ENCODE measurements at places on chromosomes 7 and 10. TPM values are rescaled to one million over a fixed set of nuclear protein-coding genes. Genes with fewer than 3 reads are reported as not detected.
A peak's percentile ranks its signal among the peaks of the same experiment; 100 is the strongest.

GRCh38 chr7:24039991-24040624, 243.9 kb upstream of the NPY start:
- no peaks in the 10 kb centered on the region for H3K4me1 ChIP-seq
- H3K36me3 ChIP-seq: no peaks in the 10 kb centered on the region
- no peak for DNase-seq
- H3K27ac ChIP-seq: no peak overlapping the region
- no peak overlapping the region for H3K4me3 ChIP-seq

GRCh38 chr7:69661342-69661741, 63.1 kb downstream of the AUTS2 start:
- no peaks in the 10 kb centered on the region for H3K36me3 ChIP-seq
- no peak overlapping the region for H3K4me3 ChIP-seq
- H3K27me3 ChIP-seq: no peaks in the 10 kb centered on the region
- no peak overlapping the region for H3K27ac ChIP-seq

DNA sequence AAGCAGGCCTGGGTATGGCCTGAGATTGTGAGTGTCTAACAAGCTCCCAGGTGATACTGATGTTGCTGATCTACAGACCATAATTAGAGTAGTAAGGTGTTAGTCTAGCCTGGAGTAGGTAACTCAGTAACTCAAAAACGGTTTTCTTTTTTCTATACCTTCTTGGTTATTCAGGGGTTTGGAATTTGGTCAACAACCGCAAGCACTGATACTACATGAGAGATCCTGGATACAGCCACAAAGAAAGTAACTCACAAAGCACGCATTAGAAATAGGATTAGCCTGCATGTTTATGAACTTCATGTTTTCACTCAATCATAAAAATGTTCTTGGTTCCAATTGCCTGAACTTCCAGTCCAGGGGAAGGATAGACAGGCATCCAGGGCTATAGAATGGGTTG, 803.5 kb downstream of the MAGI2 start:
- H3K36me3 ChIP-seq: no peaks in the 10 kb centered on the region
- no peak overlapping the region for H3K27ac ChIP-seq
- no peaks in the 10 kb centered on the region for H3K4me1 ChIP-seq
- no peaks in the 10 kb centered on the region for H3K27me3 ChIP-seq

DNA sequence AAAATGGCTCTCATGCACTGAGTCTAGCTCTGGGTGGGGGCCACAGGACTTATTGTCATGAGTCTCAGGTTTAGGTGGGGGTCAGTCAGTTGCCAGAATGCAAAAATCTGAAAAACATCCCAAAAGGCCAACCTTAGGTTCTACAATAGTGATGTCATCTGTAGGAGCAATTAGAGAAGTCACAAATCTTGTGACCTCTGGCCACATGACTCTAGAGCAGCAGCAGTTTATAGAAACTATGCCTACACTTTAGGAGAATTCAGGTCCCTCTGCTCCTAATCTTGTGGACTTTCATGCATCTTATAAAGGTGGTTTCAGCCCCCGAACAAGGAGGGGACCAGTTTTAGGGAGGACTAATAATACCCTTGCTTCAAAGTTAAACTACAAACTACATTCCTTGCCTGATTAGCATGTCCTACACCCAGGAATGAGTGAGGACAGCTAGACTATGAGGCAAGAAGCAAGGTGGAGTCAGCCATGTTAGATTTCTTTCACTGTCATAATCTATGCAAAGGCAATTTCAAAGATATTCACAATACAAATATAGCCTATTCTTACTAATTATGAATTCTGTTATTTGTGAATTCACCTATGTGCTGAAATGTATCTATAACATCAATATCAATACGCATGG, 123.5 kb upstream of the ADCY1 start:
- no peak overlapping the region for H3K27ac ChIP-seq
- no peaks in the 10 kb centered on the region for H3K4me1 ChIP-seq
- no peak for DNase-seq
- H3K27me3 ChIP-seq: no peaks in the 10 kb centered on the region
- H3K36me3 ChIP-seq: no peaks in the 10 kb centered on the region

DNA sequence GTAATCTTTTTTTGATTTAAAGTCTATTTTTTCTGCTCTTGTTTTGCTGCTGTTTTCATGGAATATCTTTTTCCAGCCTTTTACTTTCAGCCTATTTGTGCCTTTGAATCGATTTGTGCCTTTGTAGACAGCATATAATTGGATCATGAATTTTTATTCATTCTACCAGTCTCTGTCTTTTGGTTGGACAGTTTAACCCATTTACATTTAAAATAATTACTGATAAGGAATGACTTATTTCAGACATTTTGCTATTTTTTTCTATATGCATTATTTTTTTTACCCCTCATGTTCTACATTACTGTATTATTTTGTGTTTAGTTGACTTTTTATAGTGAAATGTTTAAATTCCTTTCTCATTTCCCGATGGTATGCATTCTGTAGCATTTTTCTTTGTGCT, 99.6 kb downstream of the EXOC4 start:
- H3K27me3 ChIP-seq: no peaks in the 10 kb centered on the region
- no peak for DNase-seq
- no peaks in the 10 kb centered on the region for H3K4me1 ChIP-seq
- H3K4me3 ChIP-seq: no peak overlapping the region
- peaks cover 11% of the 10 kb centered on the region for H3K36me3 ChIP-seq

DNA sequence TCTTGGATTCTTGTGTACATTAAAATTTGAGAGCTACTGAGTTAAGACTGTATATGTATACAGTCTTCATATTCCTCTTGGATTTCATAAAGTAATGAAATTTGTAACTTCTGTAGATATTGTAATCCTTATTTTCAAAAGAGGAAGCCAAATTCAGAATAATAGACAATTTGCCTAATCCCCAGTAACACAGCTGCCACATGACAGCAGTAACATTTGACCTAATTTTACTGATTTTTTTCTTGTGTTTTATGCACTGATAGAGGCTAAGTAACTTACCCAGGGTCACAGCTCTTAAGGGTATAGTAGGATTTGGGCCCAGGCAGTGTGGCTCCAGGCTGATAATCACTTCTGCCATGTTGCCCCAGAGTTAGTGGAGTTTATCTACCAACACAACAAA, 40.4 kb upstream of the IL6 start:
- DNase-seq: no peak
- no peak overlapping the region for H3K4me3 ChIP-seq
- no peaks in the 10 kb centered on the region for H3K27me3 ChIP-seq
- no peak overlapping the region for H3K27ac ChIP-seq

DNA sequence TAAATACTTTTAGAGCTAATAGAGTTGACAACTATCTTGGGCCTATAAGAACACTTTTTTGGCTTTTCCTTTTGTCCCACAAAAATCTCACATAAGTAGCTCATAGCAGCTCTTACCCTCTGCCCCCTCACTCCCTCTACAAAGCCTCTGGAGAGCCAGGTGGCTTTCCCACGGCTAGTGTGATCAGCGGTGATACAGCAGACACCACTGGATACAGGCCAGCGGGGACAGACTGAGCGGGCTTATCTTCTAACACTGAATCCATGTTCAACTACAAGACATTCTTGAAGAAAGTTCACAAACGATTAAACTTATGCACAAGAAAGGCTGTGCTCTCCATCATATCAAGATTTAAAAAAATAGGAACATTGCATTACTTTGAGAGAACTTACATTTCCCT, 377.2 kb downstream of the PARD3 start:
- no peak overlapping the region for H3K4me3 ChIP-seq
- DNase-seq: no peak
- H3K4me1 ChIP-seq: no peaks in the 10 kb centered on the region
- H3K27ac ChIP-seq: no peak overlapping the region
- H3K36me3 ChIP-seq: no peaks in the 10 kb centered on the region
- no peaks in the 10 kb centered on the region for H3K27me3 ChIP-seq

Gene MYOZ1
- 1.9 TPM for total RNA-seq

- no peak overlapping the region for H3K4me3 ChIP-seq
- DNase-seq: no peak
- H3K4me1 ChIP-seq: no peaks in the 10 kb centered on the region
- no peak overlapping the region for H3K27ac ChIP-seq
These were observed 165.7 kb upstream of the ITGB1 start for GRCh38 chr10:33123680-33124079.

Gene ANXA8L1
- total RNA-seq: not detected

GRCh38 chr7:35498416-35498815, 196.5 kb downstream of the HERPUD2 start:
- no peaks in the 10 kb centered on the region for H3K36me3 ChIP-seq
- no peak overlapping the region for H3K4me3 ChIP-seq
- H3K27ac ChIP-seq: no peak overlapping the region
- no peak for DNase-seq

Gene FFAR4
- total RNA-seq: 0.04 TPM

GRCh38 chr7:33862946-33863814, 42.2 kb upstream of the BMPER start:
- H3K4me3 ChIP-seq: no peak overlapping the region
- no peaks in the 10 kb centered on the region for H3K36me3 ChIP-seq
- H3K4me1 ChIP-seq: no peaks in the 10 kb centered on the region
- H3K27ac ChIP-seq: no peak overlapping the region
- DNase-seq: no peak

DNA sequence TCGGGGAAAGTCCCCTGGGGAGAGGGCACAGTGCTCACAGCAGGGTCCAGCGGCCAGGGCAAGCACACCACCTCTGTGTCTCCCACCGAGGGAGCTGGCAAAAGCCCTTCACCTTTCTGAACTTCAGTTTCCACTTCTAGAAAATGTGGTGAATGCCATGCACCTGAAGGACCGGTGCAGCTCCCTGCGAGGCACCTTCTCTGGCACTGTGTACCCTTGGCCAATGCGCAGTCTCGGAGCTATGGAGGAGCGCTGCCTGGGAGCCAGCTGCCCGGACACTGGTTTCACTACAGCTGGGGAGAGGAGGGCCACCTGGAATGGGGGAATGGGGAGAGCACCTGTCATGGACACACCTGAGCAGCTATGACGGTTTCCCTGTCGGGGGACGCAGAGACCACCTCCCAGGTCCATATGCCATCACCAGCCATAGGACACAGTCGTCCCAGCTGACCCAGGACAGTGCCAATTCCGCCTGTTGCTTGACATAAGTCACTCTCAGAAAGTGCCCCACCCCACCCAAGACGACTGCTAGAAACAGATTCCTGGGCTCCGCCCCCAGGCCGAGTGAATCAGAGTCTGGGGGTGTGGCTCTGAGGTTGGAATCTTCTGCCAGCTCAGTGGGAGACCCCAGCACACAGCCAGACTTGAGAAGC, 16.8 kb downstream of the RASGEF1A start:
- peaks cover 6% of the 10 kb centered on the region for H3K4me1 ChIP-seq
- no peak overlapping the region for H3K27ac ChIP-seq
- peak; percentile 51 for DNase-seq
- no peak overlapping the region for H3K4me3 ChIP-seq
- H3K36me3 ChIP-seq: no peaks in the 10 kb centered on the region
- H3K27me3 ChIP-seq: no peaks in the 10 kb centered on the region

- H3K27me3 ChIP-seq: no peaks in the 10 kb centered on the region
- DNase-seq: no peak
- H3K27ac ChIP-seq: no peak overlapping the region
- H3K36me3 ChIP-seq: no peaks in the 10 kb centered on the region
- H3K4me1 ChIP-seq: no peaks in the 10 kb centered on the region
These were observed 951.1 kb downstream of the NRG3 start for GRCh38 chr10:82826132-82826531.

DNA sequence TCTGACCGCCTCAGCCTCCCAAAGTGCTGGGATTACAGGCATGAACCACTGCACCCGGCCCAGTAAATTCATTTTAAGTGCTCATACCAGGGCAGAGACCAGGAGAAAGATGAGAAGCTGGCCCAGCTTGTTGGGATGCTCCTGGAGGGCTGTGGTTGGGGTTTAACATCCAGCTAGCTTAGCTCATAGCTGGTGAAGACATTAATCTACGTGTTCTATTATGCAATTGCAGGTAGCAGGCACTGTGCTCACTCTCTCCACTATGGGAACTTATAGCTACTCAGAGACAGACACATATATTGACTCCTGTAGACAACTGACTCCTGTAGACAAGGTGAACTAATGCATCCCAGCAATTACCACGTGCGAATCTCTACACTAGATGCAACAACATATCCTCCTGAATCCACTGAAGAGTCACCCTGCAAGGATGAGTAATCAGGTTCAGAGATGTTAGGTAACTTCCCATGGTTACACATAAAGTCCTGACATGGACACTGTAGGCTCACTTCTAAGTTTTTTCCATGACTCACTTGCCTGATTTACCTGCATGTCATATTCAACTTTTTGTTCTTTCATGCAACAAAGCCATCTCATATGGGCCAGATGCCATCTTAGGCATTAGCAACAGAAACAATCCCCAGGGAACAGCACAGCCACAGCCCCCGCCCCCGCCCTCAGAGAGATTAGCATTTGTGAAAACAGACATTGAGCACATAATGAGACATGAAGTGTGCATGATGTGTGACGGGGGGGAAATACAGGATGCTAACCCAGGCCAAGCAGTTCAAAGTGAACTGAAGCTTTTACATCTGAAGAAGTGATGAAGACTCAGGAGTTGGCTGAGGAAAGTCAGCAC, 37.2 kb downstream of the ERLIN1 start:
- no peak for DNase-seq
- H3K4me1 ChIP-seq: no peaks in the 10 kb centered on the region
- no peak overlapping the region for H3K27ac ChIP-seq
- H3K27me3 ChIP-seq: no peaks in the 10 kb centered on the region

DNA sequence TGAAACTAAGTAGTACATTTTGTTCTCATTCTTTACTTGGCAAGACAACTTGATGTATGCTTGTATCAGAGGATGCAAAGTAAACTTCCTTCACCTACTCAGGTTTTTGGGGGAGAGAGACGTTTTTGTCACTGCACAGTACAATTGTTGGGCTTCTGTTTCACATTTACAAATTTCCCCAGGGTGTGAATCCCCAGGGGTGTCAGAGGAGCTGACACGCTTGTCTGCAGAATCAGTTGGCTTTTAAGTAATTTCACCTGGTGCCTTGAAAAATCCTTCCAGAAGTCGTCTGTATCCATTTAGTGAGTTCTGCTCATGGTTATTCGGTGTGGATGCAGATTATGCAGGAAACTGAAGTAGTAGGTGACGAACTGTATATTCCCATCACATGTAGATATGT, 1227.7 kb upstream of the CELF2 start:
- H3K4me3 ChIP-seq: no peak overlapping the region
- H3K27me3 ChIP-seq: no peaks in the 10 kb centered on the region
- H3K36me3 ChIP-seq: no peaks in the 10 kb centered on the region
- no peak overlapping the region for H3K27ac ChIP-seq
- DNase-seq: no peak

Gene ZNF853
- 8.2 TPM for total RNA-seq

DNA sequence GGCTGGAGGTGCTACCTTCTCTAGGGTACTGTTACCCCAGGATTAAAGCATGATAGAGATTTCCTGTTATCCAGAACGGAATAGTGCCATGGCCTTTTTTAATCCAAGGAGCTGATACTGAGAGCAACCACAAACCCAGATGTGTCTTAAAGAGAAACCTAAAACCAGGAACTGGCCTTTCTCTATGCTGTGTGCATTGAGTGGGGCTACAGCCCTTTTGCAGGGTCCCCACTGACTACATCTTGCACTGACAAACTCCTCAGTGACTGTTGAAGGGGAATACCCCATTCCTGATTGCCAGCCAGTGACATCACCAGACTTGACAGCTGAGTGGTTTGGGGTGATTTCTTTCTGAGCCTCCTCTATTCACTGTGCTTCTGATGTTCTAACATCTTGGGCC, 81.9 kb upstream of the CAPZA2 start:
- no peaks in the 10 kb centered on the region for H3K36me3 ChIP-seq
- no peaks in the 10 kb centered on the region for H3K27me3 ChIP-seq
- H3K27ac ChIP-seq: no peak overlapping the region
- peaks cover 37% of the 10 kb centered on the region for H3K4me1 ChIP-seq

- no peak overlapping the region for H3K4me3 ChIP-seq
- no peak for DNase-seq
- H3K36me3 ChIP-seq: no peaks in the 10 kb centered on the region
- no peak overlapping the region for H3K27ac ChIP-seq
These were observed 92.0 kb upstream of the FAM180A start for GRCh38 chr7:135840591-135840990.

Gene GIMAP5
- not detected for total RNA-seq
